NK-92 treated with Interleukin-12 subunit alpha and Interleukin-12 subunit beta, amount 100 ng/mL, for 24 hours (cell line): ENCODE measurements at places on chromosomes 12 and 14.

DNA sequence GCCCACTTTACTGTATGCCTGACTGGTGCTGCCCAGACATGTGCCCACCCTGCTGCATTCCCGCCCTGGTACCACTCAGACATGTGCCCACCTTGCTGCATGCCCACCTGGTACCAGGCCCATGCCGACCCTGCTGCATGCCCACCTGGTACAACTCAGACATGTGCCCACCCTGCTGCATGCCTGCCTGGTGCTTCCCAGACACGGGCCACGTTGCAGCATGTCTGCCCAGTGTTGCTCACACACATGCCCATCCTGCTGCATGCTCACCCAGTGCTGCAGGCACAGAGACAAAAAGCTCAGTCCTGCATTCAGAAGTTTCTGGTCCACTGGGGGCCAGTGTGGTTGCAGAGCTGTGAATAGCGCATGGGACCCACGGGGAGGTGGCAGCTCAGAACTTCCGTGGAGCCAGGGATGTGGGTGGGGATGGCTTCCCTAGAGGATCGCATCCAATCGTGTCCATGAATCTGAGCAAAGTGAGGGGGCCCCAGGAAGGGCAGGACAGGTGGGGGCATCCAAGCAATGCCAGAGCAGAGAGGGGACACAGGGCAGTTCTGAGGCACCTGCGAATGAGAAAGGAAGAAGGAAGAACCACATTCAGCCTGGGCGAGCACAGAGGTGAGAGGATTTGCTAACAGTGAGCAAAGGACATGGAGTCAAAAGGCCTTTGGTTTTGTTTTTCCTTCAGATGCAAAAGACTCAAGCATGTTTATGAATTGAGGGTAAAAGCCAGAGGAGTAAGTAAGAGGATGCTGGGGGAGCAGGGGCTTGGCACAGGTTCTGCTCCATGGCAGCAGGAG, 175.9 kb upstream of the C14orf180 start:
- no peak for DNase-seq

- no peak for DNase-seq
These were observed 28.7 kb downstream of the WNT5B start for GRCh38 chr12:1657688-1658087.

- DNase-seq = no peak
These were observed 86.9 kb downstream of the OTX2 start for GRCh38 chr14:56723418-56723817.

DNA sequence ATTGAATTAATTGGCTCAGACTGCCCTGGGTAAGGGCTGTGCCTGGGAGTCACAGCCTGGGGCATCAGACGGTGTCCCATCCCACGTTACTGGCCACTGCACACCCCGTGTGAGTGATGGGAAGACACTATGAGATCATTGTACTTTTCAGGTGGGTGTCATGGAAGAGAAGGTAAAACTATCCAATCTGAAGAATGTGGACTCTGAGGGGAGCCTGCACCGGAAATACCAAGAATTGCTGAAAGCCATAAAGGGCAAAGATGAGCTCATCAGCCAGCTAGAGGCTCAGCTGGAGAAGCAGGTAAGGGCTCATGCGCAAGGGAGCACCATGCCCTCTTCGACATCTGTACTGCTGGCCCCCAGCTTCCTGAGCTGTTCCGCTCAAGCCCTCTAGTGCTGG, 24.0 kb downstream of the PLEKHH1 start:
- no peak for DNase-seq

GRCh38 chr14:69493038-69493437, 8.5 kb downstream of the PLEKHD1 start:
- no peak for DNase-seq

GRCh38 chr12:20602641-20603391, 92.3 kb upstream of the SLCO1C1 start:
- DNase-seq = no peak

DNA sequence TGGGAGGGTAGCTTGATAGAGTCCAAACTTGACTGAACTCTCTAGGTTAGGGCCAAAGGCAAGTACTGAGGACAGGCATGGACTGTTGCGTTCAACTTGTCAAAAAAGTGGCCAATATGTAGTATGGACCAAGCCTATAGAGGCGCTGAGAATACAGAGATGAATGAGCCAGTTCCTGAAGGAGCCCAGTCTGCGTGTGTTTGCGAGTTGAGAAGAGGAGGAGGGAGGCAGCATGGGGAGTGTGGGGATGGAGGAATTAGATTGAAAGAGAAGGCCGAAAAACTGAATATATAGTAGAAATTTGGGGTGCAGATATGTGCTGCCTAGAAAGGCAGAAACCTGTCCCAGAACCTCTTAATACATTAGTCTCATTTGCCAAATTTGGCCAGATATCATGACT, 412.4 kb downstream of the PCNX1 start:
- DNase-seq = no peak

- DNase-seq = no peak
These were observed 29.1 kb downstream of the LRRK2 start for GRCh38 chr12:40253936-40254335.

GRCh38 chr12:51910691-51911090, 3.4 kb downstream of the ACVRL1 start:
- DNase-seq = no peak

DNA sequence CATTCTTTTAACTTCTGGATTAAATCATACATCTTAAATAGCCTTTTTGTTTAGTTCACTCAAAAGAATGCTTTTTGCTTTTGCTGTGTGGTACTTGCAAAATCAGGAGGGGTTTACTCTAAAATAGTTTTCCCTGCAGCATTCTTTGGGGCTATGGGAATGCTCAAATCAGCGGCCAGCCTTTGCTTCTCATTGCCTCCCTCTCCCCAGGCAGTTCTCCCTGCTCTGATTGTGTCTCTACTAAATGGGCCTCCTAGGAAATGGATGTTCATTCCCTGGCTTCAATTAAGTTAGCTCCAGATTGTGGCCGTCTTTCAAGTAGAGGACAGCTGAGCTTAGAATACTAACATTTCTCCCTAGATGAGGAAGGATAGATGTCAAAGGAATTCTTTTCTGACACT, 4.4 kb downstream of the TULP3 start:
- DNase-seq = no peak
